Hematopoietic multipotent progenitor cell treated with erythropoietin and hydrocortisone succinate and interleukin-3 and kit ligand, for 17 days (in vitro differentiated cells): ENCODE measurements at places on chromosomes 4 and X.

- no peak for DNase-seq
Observed at GRCh38 chr4:38099908-38100407, 139.8 kb downstream of the PTTG2 start.

DNA sequence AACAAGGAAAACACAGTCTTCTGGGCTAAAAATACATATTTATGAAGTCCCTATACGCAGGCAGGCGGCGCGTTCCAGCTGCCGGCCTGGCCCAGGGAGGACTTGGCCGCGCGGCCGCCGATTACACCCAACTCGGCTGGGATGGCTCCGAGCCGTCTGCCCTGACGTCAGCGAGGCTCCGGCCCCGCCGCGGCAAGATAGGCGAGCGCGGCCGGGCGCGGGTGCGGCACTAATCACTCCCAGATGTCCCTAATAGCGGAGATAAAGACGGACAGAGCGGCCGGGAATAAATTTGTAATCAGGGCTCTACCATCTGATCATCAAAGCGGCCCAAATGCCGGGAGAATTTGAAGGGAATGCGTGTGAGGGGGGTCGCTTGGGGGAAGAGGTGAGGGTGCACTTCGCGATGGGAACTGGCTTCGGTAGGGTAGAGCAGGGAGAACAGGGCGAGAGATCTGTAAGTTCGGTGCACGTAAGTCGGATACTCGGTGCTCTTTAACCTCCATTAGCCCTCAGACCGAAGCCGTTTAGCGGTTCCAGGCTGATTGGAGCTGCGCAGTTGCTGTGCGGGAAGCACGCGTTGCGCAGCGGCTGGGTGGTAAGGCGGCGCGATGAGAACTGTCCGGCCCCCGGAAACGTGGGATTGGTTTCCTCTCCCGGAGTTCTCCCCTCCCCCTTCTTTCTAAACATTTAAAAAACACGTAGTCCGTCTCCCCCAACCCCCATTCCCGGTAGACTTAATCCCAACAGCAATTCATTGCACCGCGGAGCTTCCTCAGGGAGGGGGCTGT lies 7.7 kb downstream of the HAND2 start:
- DNase-seq, result no peak

- DNase-seq, result no peak
Observed at GRCh38 chrX:51296138-51296537, 36.5 kb upstream of the NUDT10 start.

DNA sequence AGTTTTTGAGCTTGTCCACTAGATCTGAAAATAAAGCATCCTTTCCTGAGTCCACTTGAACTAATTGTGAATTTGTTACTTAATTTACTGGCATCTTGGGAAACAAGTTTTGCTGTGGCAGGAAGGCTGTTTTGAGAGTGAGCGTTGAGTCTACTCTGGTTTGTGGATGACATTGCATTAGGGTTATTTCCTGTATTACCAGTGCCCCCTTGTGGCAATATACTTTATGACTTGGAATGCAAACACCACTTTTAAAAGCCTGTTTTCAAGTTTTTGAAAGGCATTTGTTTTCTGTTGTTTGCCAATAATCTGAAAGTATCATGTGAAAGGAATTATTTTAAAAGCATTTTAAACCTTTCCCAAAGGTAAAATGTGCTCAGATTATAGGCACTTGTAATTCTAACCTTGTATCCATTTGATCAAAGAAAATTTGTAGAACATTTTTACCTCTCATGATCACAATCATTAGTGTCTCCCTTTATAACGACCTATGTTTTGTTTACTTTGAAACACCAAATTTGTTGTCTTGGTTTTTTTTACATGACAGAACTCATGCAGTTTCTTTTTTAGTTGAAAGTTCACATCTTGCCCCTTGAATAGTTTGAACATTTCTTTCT lies 18.0 kb upstream of the CYP2U1 start:
- DNase-seq, result peak; percentile 43
